Left ventricle myocardium inferior (tissue), 1 donor: ENCODE measurements at places on chromosomes 7 and 10.
A peak's percentile ranks its signal among the peaks of the same experiment; 100 is the strongest.

GRCh38 chr10:113933894-113934532, 79.6 kb downstream of the NHLRC2 start:
- no peak for DNase-seq

DNA sequence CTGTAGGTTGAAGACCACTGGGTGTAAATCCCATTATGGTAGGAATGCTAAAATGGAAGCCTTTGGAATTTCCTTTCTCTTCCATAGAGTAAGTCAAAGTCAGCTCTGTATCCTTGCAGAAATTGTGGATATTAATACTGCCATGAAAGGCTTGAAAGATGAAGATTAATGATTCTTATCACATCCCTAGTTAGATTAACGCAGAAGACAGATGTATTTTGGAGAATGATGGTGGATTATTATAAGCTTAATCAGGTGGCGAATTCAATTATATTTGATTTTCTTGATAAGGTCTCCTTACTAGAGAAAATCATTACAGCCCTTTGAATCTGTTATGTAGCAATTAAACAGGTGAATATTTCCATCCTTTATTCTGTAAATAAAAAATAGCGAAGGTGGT, 270.1 kb downstream of the PHF14 start:
- no peak for DNase-seq

- DNase-seq: no peak
Measured at GRCh38 chr7:30353532-30353931, 69.1 kb downstream of the ZNRF2 start.

- DNase-seq: no peak
Measured at GRCh38 chr7:69844264-69844868, 246.1 kb downstream of the AUTS2 start.

DNA sequence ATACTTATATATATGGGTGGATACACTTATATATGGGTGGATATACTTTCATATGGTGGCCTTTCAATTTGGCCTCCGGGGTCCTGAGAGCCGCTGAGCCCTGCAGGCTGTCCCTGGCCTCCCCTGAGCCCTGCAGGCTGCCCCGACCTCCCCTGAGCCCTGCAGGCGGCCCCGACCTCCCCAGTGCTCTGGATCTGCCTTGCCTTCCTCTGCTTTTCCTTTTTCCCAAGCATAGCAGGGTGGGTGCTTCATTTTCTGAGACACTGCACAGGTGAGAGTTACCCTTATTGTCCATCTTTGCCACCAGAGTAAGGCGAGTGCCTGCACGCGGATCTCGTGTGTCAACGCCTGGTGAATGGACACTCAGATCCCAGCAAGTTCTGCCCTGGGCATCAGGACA, 106.6 kb downstream of the VIPR2 start:
- no peak for DNase-seq

GRCh38 chr7:69691734-69692133, 93.5 kb downstream of the AUTS2 start:
- no peak for DNase-seq

DNA sequence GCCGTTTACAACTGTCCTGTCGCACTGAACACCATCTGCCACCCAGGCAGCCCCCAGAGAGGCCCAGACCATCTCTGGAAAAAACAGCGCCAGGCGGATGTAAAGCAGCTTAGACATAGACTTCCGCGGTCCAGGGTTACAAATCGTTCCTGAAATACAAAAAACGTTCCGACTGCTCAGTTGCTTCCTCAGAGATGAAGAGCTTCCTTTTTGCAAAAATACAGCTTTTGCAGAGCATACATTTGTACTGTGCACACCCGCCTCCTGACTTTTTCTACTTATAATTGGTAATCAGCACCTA, 11.4 kb downstream of the DAGLB start:
- no peak for DNase-seq

DNA sequence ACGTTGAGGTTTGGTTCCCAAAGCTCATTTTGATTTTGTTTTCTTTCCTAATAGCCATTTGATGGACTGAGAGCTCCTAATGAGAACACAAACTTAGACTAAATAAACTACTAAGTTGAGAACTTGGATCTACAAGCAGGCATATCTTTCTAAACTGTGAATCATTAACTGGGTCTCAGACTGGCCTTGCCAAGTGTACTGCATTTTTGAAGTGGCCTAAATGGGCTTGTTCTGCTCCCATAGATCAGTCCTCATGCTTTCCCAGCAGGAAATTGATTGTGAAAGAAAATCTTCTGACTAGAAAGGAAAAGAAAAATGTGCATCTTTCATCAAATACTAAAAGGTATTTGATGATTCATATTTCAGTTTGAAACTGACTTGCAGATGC, 46.7 kb upstream of the RBM33 start:
- DNase-seq: no peak

- no peak for DNase-seq
Measured at GRCh38 chr7:30900803-30901362, 10.8 kb upstream of the AQP1 start.

DNA sequence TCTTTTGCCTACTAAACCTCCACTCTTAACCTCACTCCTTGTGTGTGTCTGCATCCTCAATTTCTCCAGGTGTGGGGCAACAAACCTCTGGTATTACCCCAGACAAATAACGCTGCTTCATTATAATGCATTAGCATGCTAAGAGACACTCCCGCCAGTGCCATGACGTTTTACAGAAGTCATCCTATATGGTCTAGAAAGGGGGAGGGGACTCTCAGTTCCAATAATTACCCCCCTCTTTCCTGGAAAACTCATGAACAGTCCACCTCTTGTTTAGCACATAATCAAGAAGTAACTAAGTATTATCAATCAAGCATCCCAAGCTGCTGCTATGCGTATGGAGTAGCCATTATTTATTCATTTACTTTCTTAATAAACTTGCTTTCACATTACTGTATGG, 364.5 kb downstream of the TYW1 start:
- DNase-seq: no peak

DNA sequence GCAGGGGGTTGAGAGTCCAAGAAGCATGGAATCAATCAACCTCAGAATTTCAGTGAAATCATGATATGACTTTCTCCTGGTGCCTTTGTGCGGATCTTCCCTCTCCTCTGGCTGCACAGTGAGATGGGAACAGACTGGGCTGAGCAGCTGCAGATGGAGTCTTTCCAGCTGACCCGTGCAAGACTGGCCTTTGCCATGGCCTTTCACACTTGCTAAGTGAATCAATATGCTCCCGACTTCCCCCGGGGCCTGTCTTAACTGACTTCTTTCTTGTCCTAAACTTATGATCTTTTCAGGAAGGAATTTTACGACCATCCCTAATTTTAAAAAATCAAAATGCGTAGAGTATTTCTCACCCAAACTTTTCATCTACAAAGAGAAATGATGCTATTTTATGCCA, 469.9 kb downstream of the GALNT17 start:
- no peak for DNase-seq

- no peak for DNase-seq
Measured at GRCh38 chr7:129213828-129214227, 11.0 kb upstream of the AHCYL2 start.

GRCh38 chr10:17028798-17029197, 100.8 kb downstream of the CUBN start:
- no peak for DNase-seq

DNA sequence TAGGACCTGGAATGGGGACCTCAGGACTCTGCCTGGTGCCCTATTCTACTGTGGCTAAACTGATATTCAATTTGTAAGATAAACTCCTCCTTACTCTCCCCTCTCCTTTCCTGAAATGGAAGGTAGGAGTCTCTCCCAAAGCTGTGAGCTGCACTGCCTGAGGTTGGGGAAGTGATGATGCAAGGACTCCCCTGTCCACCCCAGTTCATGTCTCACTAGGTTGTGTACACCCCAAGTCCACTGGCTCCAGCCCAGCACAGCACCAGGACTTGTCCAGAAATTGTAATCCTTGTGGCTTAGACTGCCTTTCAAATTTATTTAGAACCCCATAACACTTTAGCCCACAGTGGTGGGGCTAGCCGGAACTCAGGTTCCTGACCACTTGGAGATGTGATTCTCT, 247.2 kb upstream of the CTBP2 start:
- no peak for DNase-seq

- DNase-seq: no peak
Measured at GRCh38 chr10:100341953-100342626, 4.9 kb upstream of the SCD start.

DNA sequence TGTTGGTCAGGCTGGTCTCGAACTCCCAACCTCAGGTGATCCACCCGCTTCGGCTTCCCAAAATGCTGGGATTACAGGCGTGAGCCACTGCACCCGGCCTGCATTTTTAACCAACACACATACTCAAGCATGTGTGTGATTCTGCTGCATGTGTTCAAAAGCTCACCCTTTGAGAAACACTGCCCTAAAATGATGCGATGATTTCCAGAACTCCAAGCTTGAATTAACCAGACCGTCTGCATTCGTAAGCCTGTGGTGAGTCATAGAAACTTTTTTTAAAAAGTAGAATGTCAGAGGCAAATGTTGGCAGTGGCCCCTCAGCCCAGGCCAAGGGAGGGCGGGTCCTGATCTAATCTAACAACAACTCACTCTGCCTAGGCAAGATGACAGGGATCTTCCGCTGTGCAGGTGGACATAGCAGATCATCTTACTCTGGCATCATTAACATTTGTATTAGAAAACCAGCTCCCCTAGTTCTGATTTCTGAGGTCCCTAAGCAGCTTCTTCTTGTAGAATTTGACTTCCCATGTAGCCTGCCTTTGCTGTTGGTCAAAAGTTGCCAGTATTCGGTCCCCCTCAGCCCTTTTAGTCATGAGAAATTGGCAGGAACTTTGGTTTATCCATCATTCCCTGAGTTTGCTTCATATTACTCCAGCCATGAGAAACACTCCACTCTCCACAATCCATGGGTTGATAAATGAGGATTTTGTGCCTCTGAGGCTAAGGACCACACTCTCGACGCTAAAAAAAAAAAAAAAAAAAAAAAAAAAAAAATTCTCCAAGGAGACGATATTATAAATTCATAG, 190.4 kb downstream of the SKIDA1 start:
- DNase-seq: peak; percentile 40

DNA sequence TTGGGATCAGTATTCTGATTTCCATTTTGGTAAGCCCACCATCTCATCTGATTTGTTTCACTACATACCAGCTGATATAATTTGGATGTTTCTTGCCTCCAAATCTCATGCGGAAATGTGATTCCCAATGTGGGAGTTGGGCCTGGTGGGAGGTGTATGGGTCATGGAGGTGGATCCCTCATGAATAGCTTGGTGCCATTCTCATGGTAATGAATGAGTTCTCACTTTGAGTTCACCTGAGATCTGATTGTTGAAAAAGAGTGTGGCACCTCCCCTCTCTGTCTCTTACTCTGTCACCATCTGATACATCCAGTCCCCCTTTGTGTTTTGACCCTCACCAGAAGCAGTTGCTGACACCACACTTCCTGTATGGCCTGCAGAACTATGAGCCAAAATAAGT, 347.3 kb downstream of the ARL4A start:
- DNase-seq: no peak

DNA sequence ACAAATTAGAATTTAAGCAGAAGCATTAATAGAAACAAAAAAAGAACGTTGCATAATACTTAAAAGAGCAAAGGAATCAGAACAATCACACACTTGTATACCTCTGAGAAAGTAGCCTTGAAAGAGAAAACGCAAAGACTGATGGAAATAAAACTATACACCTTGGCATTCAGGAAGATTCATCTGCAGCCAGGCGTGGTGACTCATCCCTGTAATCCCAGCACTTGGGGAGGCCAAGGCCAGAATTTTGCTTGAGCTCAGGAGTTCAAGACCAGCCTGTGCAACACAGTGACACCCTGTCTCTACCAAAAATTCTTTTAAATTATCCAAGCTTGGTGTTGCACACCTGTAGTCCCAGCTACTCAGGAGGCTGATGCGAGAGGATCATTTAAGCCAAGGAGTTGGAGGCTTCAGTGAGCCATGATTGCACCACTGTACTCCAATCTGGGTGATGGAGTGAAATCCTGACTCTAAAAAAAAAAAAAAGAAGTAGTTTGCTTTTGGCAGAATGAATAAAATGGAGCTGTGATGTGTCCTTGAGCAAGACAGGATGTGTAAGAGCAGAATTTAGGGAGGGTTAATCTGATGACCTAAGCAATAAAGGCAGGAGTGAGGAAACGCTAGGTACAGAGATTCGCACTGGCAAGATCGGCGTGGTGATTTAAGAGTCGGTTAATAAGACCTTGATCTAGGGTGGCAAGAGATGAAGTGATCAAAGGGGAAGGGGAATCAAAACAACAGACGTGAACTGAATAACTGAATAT, 75.8 kb upstream of the NRP1 start:
- DNase-seq: no peak

GRCh38 chr10:5840314-5841307, 27.4 kb upstream of the GDI2 start:
- peak; percentile 41 for DNase-seq

DNA sequence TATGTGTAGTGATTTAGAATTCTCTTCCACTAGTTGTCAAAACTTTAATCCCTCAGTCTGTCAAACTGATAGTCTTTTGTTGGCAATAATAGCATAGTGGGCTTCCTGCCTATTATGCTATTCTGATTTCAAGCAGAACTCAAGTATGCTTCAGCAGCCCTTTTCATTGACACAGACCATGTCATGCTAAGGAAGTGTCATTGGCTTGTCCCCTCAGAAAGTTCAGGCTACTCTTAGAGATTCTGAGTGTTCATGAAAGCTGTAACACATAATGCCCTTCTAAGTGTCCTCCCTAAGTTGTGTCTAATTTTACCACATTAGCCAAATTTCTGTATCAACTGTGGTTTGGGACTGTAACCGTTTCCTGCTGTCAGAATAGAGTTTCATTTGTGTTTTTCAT, 198.7 kb downstream of the THSD7A start:
- no peak for DNase-seq

GRCh38 chr7:12738665-12739064, 51.2 kb downstream of the ARL4A start:
- no peak for DNase-seq

- no peak for DNase-seq
Measured at GRCh38 chr10:11759347-11759746, 17.2 kb downstream of the ECHDC3 start.

DNA sequence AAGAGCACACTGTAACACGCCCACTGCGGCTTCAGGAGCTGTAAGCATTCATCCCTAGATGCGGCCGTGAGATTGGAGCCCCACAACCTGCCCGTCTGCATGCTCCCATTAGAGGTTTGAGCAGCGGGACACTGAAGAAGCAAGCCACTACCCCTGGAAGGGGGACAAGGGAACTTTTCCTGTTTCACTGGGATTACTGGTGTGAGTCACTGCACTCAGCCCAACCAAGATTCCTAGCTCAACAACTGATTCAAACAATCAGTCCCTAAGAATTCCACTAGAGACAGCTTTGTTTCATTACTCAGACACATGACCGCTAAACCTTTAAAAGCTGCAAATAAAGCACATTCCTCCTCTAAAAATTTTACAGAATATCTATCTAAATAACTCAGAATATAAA, 69.8 kb downstream of the ORC5 start:
- no peak for DNase-seq

- no peak for DNase-seq
Measured at GRCh38 chr7:54632696-54633095, 90.5 kb downstream of the VSTM2A start.

GRCh38 chr7:158587162-158588084, at the start of gene PTPRN2:
Gene PTPRN2 (minus strand): TSS chr7:158587823.
- peak; percentile 59 for DNase-seq

DNA sequence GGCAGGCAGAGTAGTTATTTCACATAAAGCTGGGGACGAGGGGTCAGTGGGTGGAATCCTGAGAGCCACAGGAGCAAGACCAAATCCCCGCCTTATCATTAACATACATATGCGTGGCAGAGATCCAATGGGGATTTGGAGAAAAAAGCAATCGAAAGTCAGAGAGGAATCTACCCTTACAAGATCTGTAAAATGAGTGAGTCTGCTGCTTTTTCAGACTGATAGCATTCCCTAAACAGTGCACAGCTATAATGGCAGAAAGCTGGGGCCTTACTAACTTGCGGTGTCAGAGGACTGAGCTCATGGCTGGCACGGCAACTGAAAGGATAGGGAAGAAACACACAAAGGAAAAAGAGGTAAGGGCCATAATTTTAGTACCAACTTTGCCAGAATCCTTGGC, 25.0 kb downstream of the GPR22 start:
- DNase-seq: no peak
